ENCODE measurements at places on chromosomes 4 and X. TPM values are rescaled to one million over a fixed set of nuclear protein-coding genes. Genes with fewer than 3 reads are reported as not detected.
A peak's percentile ranks its signal among the peaks of the same experiment; 100 is the strongest.

Gene PTPN13
- total RNA-seq, result not detected

DNA sequence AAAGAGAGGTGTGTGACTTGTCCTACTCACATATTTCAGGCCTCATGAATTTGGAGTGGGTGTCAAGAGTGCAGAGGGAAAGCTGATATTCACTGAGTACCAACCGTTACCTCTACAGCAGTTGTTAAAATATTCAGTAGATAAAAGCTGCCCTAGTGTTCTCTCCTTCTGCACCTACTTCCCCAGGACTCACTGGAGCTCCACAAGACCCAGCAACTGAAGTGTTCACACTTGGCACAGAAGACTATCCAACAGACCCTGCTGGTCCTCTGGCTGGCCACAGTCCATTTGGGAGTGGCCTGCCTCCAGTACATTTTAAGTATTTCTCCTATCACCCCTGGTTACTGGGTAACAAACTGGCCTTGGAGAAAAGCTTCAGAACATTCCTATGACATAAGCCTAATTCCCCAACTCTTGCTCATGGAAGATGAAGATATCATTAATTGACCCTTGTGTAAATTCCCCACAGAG, 70.8 kb downstream of the PPARGC1A start:
- no peak for DNase-seq
- H3K4me1 ChIP-seq, result no peaks in the 10 kb centered on the region
- no peak overlapping the region for H3K4me3 ChIP-seq

DNA sequence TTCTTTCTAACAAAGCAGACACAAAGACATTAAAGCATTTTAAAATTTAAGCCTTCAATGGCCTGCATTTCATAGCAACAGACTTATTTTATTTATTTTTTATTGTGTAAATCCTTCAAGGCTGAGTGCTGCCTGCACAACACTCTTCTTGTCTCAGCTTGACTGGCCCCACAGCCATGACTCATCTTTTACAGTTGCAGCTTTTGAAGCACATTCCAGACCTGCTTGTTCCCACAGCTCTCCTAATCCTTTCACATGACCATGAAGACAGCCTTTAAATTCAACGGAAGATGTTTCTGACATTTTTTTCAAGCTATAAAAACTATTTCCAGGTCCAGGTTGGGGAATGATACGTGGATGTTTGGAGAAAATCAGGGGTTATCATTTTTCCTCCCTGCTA, 276.9 kb upstream of the TACR3 start:
- H3K36me3 ChIP-seq, result no peaks in the 10 kb centered on the region
- H3K27me3 ChIP-seq, result no peaks in the 10 kb centered on the region
- H3K4me1 ChIP-seq, result no peaks in the 10 kb centered on the region

GRCh38 chr4:2786152-2786671, 6.7 kb upstream of the SH3BP2 start:
- peaks cover 65% of the 10 kb centered on the region for H3K4me1 ChIP-seq
- no peak overlapping the region for H3K4me3 ChIP-seq
- no peaks in the 10 kb centered on the region for H3K36me3 ChIP-seq
- no peak for DNase-seq

- H3K4me3 ChIP-seq, result no peak overlapping the region
- peaks cover 6% of the 10 kb centered on the region for H3K4me1 ChIP-seq
- H3K27me3 ChIP-seq, result peaks cover 4% of the 10 kb centered on the region
- H3K36me3 ChIP-seq, result no peaks in the 10 kb centered on the region
- no peak overlapping the region for H3K27ac ChIP-seq
- no peak for DNase-seq
Observed at GRCh38 chrX:150977411-150978162, 5.5 kb upstream of the HMGB3 start.

DNA sequence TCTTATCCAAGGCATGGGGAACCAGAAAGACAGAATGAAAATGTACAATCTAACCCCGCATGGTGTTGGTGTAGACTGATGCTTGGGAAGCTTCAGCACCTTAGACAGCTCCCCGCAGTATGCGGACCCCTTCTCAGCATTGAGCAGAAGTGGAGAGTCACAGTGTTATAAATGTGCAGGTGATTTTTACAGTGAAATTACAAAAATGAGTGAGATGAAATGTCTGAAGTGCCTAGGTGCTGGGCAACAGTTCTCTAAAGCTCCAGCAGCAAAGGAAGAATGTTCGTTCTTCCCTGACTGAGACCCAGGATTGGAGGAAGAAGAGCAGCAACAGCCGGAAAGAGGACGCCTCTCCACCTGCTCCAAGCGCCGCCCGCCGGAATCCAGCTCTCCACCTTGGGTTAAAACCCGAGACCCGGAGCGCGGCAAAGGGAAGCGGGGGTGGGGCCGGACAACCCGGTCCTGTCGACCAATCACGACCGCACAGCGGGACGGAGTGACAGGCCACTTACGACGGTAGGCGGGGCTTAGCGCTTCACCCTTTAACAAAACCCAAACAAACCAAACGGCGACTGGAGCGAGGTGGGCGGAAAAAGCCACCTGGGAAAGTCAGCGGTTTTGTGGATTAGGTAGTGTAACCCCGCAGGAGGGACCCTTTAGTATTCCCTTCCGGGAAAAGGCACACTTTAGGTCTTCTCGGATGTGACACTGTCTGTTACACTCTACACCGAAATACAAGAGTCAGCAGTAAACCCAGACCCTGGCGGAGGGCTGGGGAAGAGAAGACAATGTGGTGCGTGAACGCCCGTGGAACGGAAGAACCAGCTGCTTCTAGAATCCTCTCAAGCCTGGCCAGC, at the start of gene GLRA3:
Gene GLRA3 (minus strand): TSS at position 403 of the 857 bp plus-strand sequence. CDS start 436 bp downstream, outside the sequence.
- no peaks in the 10 kb centered on the region for H3K27me3 ChIP-seq
- H3K36me3 ChIP-seq, result no peaks in the 10 kb centered on the region
- no peak within 1 kb of the TSS for H3K27ac ChIP-seq
- DNase-seq, result peak; percentile 11
- no peak within 1 kb of the TSS for H3K4me3 ChIP-seq
- H3K4me1 ChIP-seq, result no peaks in the 10 kb centered on the region

Gene CD38
- total RNA-seq, result not detected

DNA sequence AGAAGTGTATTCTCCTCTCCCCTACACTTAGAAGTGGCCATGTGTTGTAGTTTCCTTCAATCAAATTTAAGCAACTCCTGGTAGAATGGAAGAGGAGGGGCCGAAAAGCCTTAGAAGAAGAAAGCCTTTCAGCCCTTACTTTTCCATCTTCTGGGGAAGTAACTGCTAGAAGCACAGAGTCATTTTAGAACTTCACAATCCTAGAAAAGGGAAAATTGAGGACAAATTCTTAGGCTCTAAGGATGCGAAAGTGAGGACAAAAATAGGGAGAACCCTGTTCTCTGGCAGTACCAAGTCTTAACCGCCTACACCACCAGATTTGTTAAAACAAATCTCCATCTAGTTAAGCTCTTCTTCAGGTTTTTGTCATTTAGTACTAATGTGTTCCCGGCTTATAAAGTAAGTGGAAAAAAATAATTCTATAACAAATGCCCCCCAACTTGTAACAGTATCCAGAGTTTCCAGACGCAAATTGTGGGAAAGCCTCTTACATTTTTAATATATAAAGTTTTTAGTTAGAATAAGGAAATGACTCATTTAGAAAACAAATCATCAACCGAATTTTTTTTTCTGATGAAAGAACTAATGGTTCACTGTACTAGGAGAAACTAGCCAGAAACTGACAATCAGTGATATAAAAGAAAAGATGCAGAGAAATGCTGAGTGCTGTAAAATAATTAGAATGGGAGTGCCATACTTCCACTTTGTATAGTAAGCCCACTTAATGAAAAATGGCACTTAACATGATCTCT, 76.0 kb downstream of the ARAP2 start:
- H3K36me3 ChIP-seq, result no peaks in the 10 kb centered on the region
- H3K4me1 ChIP-seq, result no peaks in the 10 kb centered on the region
- H3K27me3 ChIP-seq, result no peaks in the 10 kb centered on the region
- DNase-seq, result no peak
- no peak overlapping the region for H3K4me3 ChIP-seq
- no peak overlapping the region for H3K27ac ChIP-seq
